ENCODE measurements at places on chromosomes 5 and 9.
A peak's percentile ranks its signal among the peaks of the same experiment; 100 is the strongest.

DNA sequence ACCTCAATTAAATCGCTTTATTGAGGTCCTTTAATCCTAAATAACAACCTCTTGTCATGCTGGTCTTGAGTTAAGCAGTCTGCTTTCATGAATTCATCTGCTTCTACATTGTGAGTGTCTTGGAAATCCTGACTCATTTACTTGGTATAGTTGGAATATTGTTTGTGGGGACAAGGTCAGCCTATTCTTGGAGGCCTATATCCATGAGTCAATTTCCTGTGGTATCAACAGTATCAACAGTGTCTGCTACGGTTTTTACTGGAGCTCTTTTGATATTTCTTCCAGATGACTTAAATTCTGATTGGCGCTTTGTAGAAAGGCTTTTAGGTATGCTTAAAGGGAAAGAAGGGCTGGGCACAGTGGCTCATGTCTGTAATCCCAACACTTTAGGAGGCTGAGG is 71.2 kb upstream of the PARP8 start:
- no peak for DNase-seq

- no peak for DNase-seq
Measured at GRCh38 chr5:178280631-178281030, 48.0 kb upstream of the PHYKPL start.

DNA sequence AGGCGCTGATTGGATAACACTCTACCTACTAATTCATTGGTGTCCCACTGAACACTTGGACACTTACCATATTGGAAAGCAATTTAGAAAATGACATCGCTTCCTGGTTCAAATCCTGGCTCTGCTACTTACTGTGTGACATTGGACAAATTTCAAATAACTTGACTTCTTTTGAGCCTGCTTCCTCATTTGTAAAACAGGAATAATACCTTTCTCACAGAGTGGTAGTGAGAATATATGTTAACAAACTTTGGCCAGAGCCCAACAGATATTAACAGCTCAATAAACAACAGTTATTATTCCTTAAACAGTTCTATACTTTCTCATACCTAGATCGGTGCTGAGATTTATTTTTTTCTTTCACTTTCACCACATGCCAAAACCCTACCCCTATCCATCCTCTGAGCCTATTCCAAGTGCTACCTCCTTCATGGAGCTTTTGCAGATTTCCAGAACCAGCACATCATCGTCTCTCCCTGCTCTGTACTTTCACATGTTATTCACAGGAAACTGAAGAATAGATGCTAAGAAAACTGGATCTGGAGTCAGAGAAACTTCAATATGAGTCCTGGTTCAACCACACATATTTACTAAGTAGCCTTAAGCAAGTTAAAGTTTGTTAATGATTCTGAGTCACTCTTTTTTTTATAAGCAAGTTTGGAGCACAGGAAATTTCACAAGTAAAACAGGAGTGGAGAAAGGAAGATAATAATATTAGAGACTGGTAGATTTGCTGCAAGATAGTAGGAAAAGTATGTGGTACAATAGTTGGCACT is 92.3 kb downstream of the STRBP start:
- no peak for DNase-seq

DNA sequence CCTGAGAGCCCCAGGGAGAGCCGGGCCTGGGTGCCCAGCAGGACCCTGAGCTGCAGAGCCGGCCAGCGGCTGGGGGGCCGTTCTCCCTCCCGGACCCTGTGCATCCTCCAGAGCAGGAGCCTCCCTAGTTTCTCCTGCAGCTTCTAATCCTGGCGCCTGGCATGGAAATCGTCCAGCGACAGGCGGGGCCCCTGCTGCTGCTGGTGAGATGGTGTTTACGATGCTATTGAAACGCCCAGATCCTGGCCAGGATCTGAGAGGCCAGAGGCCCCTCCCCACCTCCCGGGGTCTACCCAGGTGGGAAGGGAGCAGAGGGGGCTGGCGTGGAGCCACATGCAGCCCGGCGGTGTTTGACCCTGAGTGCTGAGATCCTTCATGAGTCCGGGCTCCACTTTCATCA is 38.2 kb upstream of the CEP72 start:
- DNase-seq, result no peak

DNA sequence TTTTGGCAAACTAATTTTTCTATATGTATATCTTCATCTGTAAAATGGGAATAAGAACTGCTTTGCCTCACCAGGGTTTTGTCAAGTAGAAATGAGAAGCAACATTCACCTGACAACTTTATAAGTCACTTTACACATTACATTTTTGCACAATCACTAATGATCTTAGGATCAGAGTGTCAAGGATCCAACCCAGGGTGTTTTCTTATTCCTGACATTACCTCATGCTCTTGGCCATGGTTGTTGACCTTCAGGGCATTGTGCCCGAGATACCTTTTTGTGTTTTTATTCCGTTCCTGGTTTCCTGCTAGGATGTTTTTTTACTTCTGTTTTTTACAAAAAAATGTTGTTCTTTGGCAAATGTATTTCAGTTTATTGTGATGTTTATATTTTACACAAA is 22.2 kb upstream of the RASA1 start:
- no peak for DNase-seq

DNA sequence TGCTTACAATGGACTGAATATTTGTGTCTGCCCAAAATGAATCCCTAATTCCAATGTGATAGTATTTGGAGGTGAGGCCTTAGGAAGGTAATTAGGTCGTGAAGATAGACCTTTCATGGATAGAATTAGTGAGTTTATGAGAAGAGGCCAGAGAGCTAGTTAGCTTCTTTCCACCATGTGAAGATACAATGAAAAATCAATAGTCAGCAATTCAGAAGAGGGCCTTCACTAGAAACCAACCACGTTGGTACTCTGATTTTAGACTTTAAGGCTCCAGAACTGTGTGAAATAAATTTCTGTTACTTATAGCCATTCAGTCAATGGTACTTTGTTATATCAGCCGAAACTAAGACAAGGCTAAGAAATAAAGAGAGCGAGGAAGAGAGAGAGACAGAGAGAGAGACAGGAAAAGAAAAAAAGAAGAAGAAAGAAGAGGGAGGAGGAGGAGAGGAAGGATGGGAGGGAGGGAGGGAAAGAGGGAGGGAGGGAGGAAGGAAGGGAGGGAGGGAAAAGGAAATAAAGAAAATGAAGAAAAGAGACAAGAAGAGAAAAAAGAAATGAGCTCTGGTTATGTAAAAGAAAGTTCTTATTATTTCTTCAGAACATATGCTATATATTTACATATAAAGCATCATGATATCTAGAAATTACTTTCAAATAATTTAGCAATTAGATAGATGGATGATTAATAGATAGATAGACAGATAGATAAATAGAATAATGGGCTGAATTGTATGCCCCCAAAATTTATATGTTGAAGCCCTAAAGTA is 1725.3 kb downstream of the EFNA5 start:
- DNase-seq, result no peak

DNA sequence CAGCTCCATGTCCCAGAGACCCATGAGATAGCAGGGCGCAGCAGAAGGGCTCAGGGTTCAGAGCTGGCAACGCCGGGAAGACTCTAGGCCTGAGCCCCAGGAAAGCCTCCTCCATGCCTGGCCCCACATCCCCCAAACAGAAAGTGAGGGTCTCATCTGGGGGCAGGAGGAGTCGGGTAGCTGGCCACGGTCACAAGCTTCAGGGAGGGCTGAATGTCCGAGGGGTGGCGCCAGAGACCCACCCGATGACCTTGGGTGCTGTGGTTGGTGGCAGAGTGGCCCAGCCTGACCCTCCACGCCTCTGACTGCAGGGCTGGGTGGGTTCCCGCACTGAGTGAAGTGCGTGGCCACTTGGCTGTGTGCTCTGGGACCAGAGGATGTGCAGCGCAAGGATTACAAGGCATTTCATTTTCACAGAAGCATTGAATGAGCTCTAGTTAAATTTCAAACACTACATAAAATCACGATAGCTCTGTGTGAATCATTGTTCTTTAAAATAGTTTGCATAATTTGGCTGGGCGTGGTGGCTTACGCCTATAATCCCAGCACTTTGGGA is 3.0 kb downstream of the C8G start:
- DNase-seq, result peak; percentile 57

- peak; percentile 92 for DNase-seq
Measured at GRCh38 chr9:114718801-114719221, 36.8 kb upstream of the TEX48 start.

- no peak for DNase-seq
Measured at GRCh38 chr5:116482394-116482793, 92.2 kb downstream of the SEMA6A start.

GRCh38 chr9:92616199-92616641 is 53.7 kb downstream of the IPPK start:
- no peak for DNase-seq

DNA sequence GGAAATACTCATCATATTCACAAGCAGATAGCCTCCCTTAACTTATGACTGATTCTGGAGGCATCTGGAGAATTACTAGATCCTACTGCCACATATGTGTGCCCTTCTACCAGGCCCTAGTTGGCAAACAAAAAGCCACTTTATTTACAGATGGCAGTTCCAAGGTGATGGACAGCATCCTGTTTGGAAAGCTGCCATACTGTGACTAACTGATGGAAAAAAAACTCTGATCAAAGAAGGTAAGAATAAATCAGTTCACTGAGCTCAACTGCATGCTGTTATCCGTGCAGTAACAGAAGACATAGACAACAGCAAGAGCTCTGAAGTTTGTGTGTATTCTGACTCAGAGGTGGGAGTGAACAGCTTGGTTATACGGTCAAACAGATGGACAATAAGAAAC is 279.8 kb upstream of the POU5F2 start:
- no peak for DNase-seq

- no peak for DNase-seq
Measured at GRCh38 chr5:103621548-103621930, 59.0 kb upstream of the NUDT12 start.

DNA sequence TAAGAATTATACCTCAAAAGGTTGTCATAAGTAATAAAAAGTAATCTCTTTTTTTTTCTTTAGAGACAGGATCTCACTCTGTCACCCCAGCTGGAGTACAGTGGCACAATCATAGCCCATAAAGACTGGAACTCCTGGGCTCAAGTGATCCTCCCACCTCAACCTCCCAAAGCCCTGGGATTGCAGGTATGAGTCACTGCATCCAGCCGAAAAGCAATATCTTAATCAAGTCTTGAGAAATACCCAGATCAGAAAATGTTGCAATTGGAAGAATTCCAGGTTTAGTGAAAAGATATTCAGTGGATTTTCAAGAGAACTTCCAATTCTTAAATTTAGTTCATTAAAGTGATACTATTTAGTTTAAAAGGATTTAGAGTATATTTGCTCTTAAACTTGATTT is 40.9 kb upstream of the IDNK start:
- no peak for DNase-seq

DNA sequence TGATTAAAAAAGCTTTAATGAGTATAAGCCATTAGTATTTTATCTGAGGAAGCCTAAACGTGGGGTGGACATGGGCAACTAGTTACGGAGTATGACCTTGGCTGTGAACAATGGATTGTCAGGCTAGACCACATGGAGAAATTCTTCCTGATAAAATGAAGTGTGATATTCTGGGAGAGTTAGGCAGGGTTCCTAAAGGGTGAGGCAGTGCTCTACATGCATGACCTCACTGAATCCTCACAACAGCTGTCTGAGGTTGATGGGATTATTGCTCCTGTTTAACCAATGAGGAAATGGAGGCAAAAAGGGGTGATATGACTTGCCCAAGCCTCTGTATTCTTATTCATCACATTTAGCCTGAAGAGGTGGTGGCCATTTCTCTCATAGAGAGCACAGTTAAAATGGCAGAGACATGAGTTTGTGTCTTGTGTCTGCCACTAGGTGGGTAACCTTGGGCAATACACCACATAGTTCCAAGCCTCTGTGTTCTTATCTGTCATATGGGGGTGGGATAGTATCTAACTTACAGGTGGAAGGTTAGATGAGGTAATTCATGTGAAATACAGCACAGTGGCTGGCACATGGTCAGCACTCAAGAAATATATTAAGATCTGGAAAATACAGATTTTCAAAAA is 96.1 kb upstream of the NR3C1 start:
- no peak for DNase-seq

DNA sequence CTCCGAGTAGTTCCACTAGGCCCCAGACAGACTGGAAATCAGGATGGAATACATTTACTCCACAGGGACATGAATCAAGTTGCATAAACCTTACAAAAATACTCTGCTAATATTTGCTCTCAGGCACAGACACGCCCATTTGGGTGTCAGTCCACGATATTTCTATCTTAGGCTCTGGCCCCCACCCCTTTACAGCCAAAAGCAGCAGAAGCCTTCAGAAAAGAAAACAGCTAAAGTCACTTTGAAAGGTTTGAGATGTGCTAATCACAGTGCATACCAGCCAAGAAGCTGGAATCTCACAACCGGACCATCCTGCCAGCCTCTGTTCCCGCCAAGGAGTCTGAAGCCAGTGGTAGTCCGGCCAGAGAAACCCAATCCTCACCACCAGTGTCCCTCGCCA is 22.6 kb downstream of the PTPN3 start:
- no peak for DNase-seq

- peak; percentile 47 for DNase-seq
Measured at GRCh38 chr5:172109749-172110148, 78.3 kb downstream of the STK10 start.

DNA sequence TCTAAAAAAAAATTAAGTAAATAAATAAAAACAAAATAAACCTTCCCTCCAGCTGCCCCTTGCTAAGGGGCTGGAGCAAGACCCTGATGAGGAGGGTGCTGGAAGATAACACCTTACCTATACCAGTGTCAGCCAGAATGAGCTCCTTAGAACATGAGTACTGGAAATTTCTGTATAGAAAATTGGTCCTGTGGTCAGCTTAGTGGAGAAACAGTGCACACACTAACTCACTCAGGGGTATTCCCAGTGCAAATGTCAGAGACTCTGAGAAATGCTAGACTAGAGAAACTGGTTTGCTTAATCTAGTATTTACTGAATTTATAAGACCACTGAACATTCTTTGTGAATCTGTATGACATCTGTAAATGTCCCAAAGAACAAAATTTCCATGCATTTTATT is 62.1 kb upstream of the CTXN3 start:
- no peak for DNase-seq

DNA sequence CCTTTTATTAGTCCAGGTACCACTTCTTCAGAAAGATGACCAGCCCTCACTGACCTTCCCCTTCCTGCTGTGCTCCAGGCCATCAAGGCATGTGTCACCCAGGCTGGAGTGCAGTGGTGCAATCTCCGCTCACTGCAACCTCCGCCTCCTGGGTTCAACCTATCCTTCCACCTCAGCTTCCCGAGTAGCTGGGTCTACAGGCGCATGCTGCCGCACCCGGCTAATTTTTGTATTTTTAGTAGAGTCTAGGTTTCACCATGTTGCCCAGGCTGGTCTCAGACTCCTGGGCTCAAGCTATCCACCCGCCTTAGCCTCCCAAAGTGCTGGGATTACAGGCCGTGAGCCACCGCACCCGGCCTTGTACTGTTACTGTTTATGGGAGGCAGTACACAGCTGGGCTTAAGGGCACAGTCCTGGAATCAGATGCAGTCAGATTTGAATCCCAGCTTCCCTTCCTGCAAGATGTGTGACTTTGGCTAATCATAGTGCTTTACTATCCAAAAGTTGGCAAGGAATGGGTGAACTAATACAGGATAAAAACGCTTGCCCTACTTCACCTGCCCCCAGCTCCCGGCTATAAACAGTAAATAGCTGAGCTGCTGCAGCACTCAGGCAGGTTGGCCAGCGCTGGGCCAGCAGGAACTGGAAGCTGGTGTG is 483 bp upstream of the EIF4EBP3 start:
- no peak for DNase-seq

- no peak for DNase-seq
Measured at GRCh38 chr9:127353882-127354281, 43.1 kb upstream of the SLC2A8 start.

- DNase-seq, result no peak
Measured at GRCh38 chr9:21875893-21876292, 73.5 kb downstream of the MTAP start.

All from stimulated activated CD8-positive, alpha-beta memory T cell treated with anti-CD3 and anti-CD28 coated beads, Interleukin-4, amount 100 ng/mL, for 48 hours (primary cell).